Heart left ventricle (tissue), 16 donors: ENCODE measurements at places on chromosomes 1 and 21. TPM values are rescaled to one million over a fixed set of nuclear protein-coding genes. Genes with fewer than 3 reads are reported as not detected.

The KRTAP7-1 gene
- not detected for total RNA-seq

The C1orf141 gene
- total RNA-seq, result not detected

The PRR9 gene
- total RNA-seq, result not detected

The CFHR3 gene
- not detected for total RNA-seq

The SERPINC1 gene
- 0.30 TPM for total RNA-seq

The ATP1A2 gene
- total RNA-seq, result 393 TPM

The EFNA1 gene
- 23.9 TPM for total RNA-seq

The GSTM1 gene
- total RNA-seq, result 60.0 TPM

The CD247 gene
- total RNA-seq, result 0.70 TPM

The ZBTB8B gene
- total RNA-seq, result not detected

The CCDC28B gene
- total RNA-seq, result 16.1 TPM

The CA14 gene
- total RNA-seq, result 4.9 TPM

The SPATA21 gene
- not detected for total RNA-seq
